LHCN-M2 (cell line): ENCODE measurements at places on chromosomes 13 and 19. TPM values are rescaled to one million over a fixed set of nuclear protein-coding genes. Genes with fewer than 3 reads are reported as not detected.

CRYL1 gene
- 11.5 and 13.0 TPM in 2 replicates for total RNA-seq

ZNF784 gene
- 3.3 and 5.5 TPM in 2 replicates for total RNA-seq

ZNF570 gene
- 5.4 and 8.4 TPM in 2 replicates for total RNA-seq

ZNF578 gene
- 2.0 and 5.6 TPM in 2 replicates for total RNA-seq

MEDAG gene
- 11.1 and 11.9 TPM in 2 replicates for total RNA-seq

EDNRB gene
- 1.7 and 2.1 TPM in 2 replicates for total RNA-seq

C19orf85 gene
- total RNA-seq, result not detected in 2 replicates

ZNF737 gene
- 12.7 and 13.3 TPM in 2 replicates for total RNA-seq

CYP2A6 gene
- not detected in 2 replicates for total RNA-seq

IGFL2 gene
- total RNA-seq, result not detected in 2 replicates

OVOL3 gene
- total RNA-seq, result not detected in 2 replicates

SIX5 gene
- total RNA-seq, result 7.9 and 8.7 TPM in 2 replicates

ICAM5 gene
- total RNA-seq, result 4.0 and 8.0 TPM in 2 replicates

CD209 gene
- total RNA-seq, result not detected in 2 replicates

TJP3 gene
- total RNA-seq, result not detected in 2 replicates

CHST8 gene
- not detected in 2 replicates for total RNA-seq

DCLK1 gene
- 1.9 and 3.1 TPM in 2 replicates for total RNA-seq

N4BP2L1 gene
- 0.19 and 2.1 TPM in 2 replicates for total RNA-seq

TUBA3C gene
- total RNA-seq, result not detected in 2 replicates

SLC7A10 gene
- not detected in 2 replicates for total RNA-seq

- no peak for DNase-seq
Measured at GRCh38 chr19:14107581-14108461, 9.7 kb downstream of the PRKACA start.

GRCh38 chr13:47250146-47250545 is 353.3 kb upstream of the HTR2A start:
- DNase-seq, result no peak

DNA sequence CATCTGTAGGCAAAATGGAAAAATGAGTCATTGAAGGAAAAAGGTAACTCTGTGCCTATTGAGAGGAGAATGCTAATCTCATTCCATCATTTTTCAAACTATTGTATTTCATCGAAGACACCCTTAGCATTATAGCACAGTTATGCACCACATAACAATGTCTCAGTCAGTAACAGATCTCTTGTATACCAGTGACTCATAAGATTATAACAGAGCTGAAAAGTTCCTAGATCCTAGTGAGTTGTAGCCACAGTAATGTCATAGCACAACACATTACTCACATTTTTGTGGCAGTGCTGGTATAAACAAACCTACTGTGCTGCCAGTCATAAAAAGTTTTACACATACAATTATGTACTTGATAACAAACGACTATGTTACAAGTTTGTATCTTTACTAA is 1077.6 kb downstream of the DIAPH3 start:
- DNase-seq, result peak; percentile 74

DNA sequence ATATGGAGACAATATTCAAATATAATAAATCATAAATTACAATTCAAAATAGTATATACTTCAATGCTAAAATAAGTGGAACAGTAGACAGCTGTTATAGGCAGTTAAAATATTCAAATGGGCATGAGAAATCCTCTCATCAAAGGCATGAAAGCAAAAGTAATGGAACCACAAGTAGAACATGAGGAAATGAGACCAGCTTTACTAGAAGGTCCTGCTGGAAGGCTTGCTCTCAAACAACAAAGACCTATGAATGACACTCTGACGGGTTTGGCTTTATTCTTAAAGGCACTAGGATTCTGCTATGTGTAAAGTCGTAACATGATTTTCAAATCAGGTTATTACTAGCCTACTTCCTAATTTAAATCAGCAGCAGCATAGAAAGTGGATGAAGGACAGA is 148.1 kb downstream of the VWA8 start:
- peak; percentile 35 for DNase-seq

- no peak for DNase-seq
Measured at GRCh38 chr13:50672025-50672424, 171.5 kb downstream of the DLEU7 start.

DNA sequence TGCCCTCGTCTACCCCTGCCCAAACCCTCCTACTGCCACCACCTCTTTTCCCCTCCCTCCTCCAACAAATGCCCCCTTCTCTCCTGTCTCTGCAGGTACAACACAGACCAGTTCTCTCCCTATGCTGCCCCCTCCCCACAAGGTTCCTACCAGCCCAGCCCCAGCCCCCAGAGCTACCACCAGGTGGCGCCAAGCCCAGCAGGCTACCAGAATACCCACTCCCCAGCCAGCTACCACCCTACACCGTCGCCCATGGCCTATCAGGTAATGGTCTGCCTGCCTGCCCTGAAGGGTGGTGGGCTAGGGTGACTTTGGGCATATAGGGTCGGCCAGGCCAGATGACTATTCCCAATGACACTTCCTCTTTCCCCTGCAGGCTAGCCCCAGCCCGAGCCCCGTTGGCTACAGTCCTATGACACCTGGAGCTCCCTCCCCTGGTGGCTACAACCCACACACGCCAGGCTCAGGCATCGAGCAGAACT is 6.5 kb upstream of the TIMM50 start:
- no peak for DNase-seq

DNA sequence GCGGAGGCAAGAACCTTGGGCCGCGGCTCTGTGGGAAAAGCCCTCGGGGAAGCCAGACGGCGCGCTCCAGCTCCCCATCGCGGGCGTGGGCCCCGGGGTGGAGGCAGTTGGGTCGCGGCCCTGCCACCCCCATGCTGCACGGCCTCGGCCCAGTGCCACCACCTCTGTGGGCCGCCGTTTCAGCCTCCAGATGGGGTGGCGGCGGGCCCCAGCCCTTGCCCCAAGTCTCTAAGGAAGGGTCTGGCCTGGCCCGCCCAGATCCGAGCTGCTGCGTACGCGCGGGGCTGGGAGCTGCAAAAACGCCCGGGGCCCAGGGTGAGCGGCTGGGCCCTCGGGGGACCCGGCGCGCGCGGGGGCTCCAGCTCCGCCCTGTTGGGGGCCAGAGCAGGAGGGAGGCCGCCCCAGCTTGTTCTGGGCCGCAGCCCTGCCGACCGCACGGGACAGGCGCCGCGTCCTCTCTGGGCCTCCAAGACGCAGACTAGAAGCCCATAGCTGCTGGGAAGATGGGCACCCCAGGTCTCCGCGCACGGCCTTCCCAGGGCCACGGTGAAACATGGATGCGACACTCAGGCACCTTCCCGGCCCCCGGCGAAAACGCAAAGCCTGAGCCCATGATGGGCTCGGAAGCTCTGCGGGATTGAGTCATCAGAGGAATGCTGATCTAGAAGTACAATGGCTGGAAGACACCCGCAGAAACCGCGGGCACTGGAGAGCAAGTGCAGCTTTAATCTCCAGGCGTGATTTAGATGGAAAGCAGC is 110.1 kb downstream of the KCTD15 start:
- no peak for DNase-seq

DNA sequence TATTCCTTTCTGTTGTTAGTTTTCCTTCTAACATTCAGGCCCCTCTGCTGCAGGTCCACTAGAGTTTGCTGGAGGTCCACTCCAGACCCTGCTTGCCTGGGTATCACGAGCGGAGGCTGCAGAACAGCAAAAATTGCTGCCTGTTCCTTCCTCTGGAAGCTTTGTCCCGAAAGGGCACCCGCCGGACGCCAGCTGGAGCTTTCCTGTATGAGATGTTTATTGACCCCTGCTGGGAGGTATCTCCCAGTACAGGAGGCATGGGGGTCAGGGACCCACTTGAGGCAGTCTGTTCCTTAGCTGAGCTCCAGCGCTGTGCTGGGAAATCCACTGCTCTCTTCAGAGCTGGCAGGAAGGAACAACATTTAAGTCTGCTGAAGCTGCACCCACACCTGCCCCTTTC is 259.1 kb downstream of the SLC7A1 start:
- DNase-seq, result no peak

GRCh38 chr13:113489549-113490495 is 689 bp downstream of the DCUN1D2 start:
- peak; percentile 48 for DNase-seq

DNA sequence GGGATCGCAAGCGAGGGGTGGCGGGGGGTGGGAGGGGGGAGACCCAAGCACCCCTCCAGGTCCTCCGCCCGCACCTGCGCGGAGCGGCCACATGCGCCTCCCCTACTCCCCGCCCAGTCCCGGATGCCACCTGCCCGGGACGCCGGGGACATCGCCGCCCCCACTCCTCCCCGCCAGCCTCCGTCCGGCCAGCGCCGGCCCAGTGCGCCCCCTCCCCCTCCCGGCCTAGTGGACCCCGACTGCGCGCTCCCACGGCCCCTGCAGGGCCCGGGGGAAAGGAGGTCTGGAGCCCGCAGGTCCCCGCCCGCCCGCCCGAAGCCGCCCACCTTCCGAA is 263 bp downstream of the RHPN2 start:
- DNase-seq, result no peak

- no peak for DNase-seq
Measured at GRCh38 chr19:13640611-13641010, 123.7 kb upstream of the MRI1 start.

GRCh38 chr19:20664901-20665781 is 3.8 kb upstream of the ZNF626 start:
- DNase-seq, result no peak

DNA sequence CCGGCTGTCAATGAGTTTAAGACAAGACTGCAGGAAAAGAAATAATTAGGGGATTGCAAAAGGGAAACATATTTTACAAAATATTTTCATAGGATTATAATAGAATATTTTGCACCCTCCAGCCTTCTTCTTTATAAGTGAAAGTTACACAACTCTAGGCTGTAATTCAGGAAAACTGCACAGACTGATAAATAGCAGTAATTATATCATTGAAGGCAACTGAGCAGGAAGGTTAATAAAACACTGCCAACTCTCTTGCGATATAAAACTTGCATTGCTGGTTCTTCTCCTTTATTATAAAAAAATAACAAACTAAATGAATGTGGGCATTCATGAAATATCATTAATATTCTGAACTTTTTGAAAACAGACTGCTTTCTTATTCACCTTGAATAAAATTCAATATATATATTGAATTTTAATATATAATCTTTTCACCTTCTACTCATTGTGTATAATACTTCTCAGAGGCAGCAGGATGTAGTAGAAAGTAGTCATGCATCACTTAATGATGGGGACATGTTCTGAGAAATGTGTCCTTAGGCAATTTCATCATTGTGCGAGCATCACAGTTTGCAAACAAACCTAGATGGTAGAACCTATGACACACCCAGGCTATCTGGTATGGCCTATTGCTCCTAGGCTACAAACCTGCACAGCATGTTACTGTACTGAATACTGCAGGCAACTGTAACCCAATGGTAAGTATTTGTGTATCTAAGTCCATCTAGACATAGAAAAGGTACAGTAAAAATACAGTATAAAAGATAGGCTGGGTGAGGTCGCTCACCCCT is 24.9 kb upstream of the STARD13 start:
- no peak for DNase-seq

- DNase-seq, result peak; percentile 7
Measured at GRCh38 chr13:102947745-102948405, 102.0 kb downstream of the ERCC5 start.

- DNase-seq, result no peak
Measured at GRCh38 chr19:531753-532560, at the start of gene CDC34. CDC34 (plus strand) TSS chr19:531760; CDS start chr19:531932, 172 bp downstream.

DNA sequence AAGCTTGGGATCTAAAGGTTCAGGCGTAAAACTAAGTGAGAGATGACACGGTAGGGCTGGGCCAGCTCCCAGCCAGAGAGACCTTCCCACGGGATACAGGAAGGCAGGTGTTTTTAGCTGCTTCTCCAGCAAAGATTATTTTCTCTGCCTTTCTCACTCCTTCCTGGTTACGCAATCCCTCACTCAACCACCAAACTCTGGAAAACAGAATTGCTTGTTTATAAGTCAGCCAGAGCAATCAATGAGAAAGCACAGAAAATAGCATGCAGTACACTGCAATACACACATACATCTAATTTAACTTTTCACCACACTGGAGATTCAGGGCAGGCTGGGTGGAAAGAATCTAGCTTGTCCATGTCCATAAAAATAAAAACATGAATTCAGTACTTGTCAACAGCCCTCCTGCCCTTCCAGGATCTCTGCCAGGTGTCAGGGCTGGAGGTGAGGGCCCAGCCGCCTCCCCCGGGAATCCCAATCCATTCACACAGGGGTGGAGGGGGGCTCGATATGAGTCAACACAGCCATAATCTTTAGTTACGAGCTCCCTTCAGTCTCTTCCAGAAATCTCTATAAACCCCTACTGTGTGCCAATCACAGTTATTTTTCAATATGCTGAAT is 12.2 kb downstream of the RHPN2 start:
- DNase-seq, result peak; percentile 45

DNA sequence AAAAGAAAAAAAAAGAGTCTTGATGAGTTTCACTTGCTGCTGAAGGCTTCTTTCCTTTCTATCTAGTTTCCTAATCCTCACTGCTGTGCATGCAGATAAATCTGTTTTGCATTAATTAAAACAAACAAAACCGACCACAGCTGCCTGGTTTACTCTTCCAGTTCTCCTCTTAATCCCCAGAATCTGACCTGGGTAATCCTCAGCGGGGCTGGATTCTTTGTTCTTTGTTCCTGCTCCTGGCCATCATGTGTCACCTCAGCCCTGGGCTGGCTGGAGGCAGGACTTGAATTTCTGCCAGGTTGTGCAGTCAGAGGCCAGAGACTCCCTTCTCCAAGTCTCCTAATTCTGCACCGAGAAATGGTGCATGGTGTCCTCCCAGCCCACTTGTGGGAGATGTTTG is 52.2 kb upstream of the CYP4F8 start:
- DNase-seq, result peak; percentile 19

DNA sequence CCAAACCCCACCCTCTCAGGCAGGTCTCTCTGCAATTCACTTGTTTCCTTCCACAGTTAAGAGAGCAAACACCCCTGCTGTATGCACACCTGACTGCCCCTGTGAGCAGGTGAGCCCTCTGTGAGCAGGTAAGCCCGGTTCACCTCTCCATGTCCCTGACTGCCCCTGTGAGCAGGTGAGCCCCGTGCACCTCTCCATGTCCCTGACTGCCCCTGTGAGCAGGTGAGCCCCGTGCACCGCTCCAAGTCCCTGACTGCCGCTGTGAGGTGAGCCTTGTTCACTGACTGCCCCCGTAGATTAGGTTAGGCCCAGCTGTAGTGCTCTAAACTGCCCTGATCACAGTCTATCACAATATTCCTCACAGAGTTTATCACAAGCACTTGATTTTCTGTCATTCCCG is 29.2 kb downstream of the TMTC4 start:
- no peak for DNase-seq

DNA sequence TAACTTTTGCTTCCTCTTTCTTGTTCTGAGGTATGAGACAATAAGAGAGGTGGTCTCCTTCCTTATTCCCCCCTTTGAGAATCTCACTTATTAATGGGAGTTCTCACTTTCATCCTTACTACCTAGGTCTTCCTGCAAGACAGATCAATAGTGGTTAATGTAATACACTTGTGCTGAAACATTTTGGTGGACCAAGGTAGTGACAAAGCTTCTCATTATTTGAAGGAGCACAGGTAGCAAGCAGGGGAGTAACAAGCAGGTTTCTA is 17.9 kb downstream of the ZNF700 start:
- no peak for DNase-seq

- DNase-seq, result no peak
Measured at GRCh38 chr13:49368688-49369087, 75.2 kb downstream of the CAB39L start.

GRCh38 chr19:41373993-41374392 is 2.3 kb upstream of the TMEM91 start:
- DNase-seq, result peak; percentile 88
